Epithelial cell of esophagus (primary cell): ENCODE measurements at places on chromosomes 1 and 21.

GRCh38 chr21:42833439-42833815, 45.9 kb downstream of the WDR4 start:
- peak; percentile 50 for DNase-seq

GRCh38 chr1:172661107-172661506, 2.2 kb downstream of the FASLG start:
- no peak for DNase-seq

DNA sequence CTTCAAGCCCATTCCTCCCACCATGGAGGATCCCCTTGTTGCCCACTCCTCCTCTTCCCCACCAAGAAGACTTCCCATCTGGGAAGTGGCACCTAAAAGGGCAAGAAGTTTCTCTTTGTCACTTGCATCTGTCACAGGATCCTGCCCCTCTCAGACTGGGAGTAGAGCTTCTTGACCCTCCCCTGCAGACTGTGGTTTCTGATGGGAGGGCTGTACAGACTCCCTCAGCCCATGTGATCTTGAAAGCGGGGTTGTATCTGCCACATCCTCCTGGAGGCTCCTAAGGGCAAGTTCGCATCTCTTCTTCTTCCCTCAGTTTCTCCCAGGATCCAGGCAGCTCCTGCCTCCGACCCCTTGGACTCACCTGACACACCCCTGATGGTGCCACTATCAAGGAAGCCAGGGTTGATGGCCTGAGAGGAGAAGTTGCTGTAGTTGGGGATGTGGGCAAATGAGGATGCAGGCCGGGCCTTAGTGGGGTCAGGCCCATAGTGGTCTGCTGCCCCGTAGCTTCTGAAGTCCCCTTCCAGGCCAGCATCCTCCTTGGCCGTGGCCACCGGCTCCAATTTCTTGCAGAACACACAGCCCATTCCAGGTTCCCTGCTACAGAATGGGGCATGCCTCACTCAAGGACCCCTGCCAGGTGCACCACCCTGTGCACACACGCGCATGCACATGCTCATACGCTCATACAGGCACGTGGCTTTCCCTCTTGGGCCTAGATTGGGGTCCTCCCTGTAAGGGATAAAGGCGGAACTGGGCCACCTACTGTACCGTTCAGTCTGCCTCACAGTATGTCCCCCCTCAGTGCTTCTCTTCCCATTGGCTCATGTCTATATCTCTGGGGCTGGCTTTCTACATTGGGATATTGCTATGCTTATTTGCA, 11.4 kb downstream of the FGR start:
- DNase-seq: no peak

DNA sequence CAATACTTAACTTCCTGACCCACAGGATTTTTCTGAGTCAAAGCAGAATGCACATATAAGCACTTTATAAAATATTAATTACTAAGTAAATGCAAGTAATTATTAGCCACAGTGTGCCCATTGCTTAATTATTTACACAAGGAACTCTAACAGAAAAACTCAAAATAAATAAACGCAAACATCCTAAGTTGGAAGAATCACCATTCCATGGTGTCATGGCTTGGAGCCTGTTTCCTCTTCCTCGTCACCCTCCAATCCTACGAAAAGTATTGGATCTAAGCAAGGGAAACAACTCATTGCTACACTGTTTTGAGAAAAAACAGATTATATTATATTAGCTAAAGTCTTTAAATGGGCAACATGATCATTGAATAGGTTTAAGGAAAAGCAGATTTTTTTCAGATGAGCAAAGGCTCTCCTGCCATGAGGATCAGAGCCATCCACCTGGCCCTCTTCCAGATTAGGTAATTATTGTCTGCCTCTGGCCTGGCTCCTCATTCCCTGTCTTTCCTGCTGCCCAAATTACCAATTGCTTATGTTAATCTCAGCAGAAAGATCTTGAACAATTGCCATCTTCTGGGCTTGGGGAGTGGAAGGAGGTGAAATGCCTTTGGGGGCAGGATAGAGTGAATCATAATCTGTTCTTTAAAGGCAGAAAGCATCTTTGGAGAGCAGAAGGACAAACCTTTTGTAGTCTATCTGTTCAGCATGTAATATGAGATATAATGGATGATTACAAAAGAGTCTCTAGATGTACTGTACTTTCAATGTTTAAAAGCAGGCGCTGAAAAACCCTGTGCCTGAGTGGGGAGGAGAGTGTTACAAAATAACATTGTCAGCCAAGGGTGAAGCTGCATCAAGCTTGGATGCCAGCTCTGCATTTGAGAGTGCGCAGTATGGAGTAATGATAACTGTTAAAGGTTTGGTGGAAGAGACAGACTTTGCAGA, 121.2 kb downstream of the DUSP10 start:
- peak; percentile 69 for DNase-seq

- DNase-seq: no peak
Observed at GRCh38 chr1:6673816-6674398, 27.7 kb downstream of the DNAJC11 start.
